ENCODE measurements at places on chromosomes 6 and 20. TPM values are rescaled to one million over a fixed set of nuclear protein-coding genes. Genes with fewer than 3 reads are reported as not detected.

GRCh38 chr20:57743450-57744095 lies 33.8 kb upstream of the PMEPA1 start:
- peaks cover 5% of the 10 kb centered on the region for H3K4me1 ChIP-seq
- no peak overlapping the region for H3K4me3 ChIP-seq
- peaks cover 8% of the 10 kb centered on the region for H3K27me3 ChIP-seq
- DNase-seq, result no peak

The PDYN gene
- polyA plus RNA-seq, result not detected

- H3K4me3 ChIP-seq, result no peak overlapping the region
- no peak overlapping the region for H3K27ac ChIP-seq
- H3K4me1 ChIP-seq, result peaks cover 47% of the 10 kb centered on the region
- H3K36me3 ChIP-seq, result no peaks in the 10 kb centered on the region
- H3K27me3 ChIP-seq, result no peaks in the 10 kb centered on the region
These were observed 59.2 kb downstream of the ZDHHC14 start for GRCh38 chr6:157440171-157440570.

DNA sequence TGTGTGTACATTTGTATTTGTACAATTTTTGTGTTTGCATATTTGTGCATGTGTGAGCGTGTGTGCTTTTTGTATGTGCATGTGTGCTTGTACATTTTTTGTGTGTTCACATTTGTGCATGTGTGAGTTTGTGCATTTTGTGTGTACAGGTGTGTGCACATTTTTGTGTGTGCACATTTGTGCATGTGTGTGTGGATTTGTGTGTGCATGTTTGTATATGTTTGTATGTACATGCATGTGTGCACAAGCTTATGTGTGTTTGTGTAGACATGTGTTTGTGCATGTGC lies 28.9 kb downstream of the PRR18 start:
- no peak overlapping the region for H3K27ac ChIP-seq
- H3K36me3 ChIP-seq, result no peaks in the 10 kb centered on the region
- H3K4me1 ChIP-seq, result no peaks in the 10 kb centered on the region
- no peaks in the 10 kb centered on the region for H3K27me3 ChIP-seq
- H3K4me3 ChIP-seq, result no peak overlapping the region
- no peak for DNase-seq

The HLA-DQB2 gene
- polyA plus RNA-seq, result 57.0 TPM

GRCh38 chr6:116507324-116507723 lies 4.1 kb upstream of the CALHM5 start:
- H3K4me3 ChIP-seq, result no peak overlapping the region
- no peaks in the 10 kb centered on the region for H3K36me3 ChIP-seq
- no peak for DNase-seq
- H3K27ac ChIP-seq, result no peak overlapping the region

GRCh38 chr6:79544299-79544927 lies 7.2 kb upstream of the LCA5 start:
- H3K36me3 ChIP-seq, result no peaks in the 10 kb centered on the region
- H3K4me3 ChIP-seq, result no peak overlapping the region
- no peak overlapping the region for H3K27ac ChIP-seq
- peaks cover 8% of the 10 kb centered on the region for H3K4me1 ChIP-seq

DNA sequence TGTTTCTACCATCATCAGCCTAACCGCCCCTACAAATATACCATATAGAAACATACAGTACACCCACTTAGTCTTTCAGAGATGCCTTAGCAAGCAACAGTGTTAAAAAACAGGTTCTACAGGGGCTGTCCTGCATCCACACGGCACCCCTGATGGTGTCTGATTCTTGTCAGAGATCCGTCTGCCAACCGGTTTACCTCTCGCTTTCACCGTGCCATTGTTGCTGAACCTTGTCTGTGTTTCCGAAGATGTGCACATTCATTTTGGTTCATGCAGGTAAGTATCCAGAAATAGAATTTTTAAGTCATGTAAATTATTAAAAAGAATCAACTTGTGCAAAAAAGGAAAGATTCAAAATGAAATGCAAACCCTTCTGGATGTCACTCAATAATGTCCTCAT lies 52.9 kb downstream of the EPHA7 start:
- no peaks in the 10 kb centered on the region for H3K36me3 ChIP-seq
- no peak overlapping the region for H3K27ac ChIP-seq
- H3K27me3 ChIP-seq, result no peaks in the 10 kb centered on the region
- no peaks in the 10 kb centered on the region for H3K4me1 ChIP-seq
- no peak overlapping the region for H3K4me3 ChIP-seq
- no peak for DNase-seq

The TTBK1 gene
- polyA plus RNA-seq, result not detected

GRCh38 chr6:84095156-84095555 lies 61.6 kb downstream of the MRAP2 start:
- no peak for DNase-seq
- H3K4me1 ChIP-seq, result no peaks in the 10 kb centered on the region
- no peaks in the 10 kb centered on the region for H3K36me3 ChIP-seq
- no peak overlapping the region for H3K27ac ChIP-seq
- H3K27me3 ChIP-seq, result no peaks in the 10 kb centered on the region

The SLC17A1 gene
- not detected for polyA plus RNA-seq

The GABRR1 gene
- polyA plus RNA-seq, result not detected

DNA sequence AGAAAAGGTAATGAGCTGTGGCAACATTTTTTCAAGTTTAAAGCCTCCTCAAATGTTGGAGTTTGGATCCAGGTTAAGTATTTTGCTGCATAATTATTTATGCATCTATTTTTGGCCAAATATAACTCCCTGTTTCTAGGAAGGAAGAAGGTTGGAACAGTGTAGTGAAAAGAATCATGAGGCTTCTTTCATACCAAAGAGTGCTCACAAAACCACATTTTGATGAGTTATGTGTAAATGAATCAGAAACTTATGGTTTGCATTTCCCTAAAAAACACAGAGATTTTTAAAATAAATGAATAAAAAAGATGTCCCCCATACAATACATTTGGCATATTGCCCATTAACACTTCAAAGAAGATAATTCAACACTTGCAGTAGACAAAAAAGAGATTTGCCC lies 246.9 kb upstream of the PRDM1 start:
- no peaks in the 10 kb centered on the region for H3K27me3 ChIP-seq
- H3K27ac ChIP-seq, result no peak overlapping the region
- no peak for DNase-seq
- H3K4me1 ChIP-seq, result peaks cover 12% of the 10 kb centered on the region
- H3K36me3 ChIP-seq, result no peaks in the 10 kb centered on the region

The F13A1 gene
- 105 TPM for polyA plus RNA-seq

DNA sequence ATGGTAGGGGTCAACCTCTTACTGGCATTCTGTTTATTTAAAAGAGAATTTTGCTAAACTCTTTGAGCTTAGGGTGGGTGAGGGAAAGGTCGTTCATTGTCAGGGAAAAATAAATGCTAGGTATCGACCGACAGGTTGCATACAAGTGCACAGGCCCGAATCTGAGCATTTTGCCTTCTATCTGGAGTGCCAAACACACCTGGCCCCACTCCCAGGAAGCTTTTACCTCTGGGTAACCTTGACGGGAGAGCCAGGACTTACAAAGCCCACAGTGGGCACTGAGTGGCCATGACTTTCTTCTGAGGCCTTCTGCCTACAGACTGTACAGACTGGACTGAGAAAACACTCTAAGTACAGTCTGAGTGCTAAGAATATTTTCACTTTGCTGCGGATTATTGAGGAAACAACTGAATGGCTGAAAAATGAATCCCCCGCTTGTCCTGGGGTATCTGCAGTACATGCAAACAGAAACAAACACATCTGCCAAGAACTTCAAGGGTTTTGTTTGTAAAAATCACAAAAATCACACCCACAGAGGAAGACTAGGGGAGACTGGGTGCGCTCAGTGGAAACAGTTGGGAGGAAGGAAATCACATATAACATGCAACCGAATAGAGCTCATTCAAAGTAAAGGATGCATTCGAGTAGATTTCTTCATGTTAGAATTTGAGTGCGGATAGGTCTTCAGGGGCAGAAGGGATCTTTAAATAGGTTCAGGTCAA lies 152.8 kb downstream of the NFATC2 start:
- no peaks in the 10 kb centered on the region for H3K36me3 ChIP-seq
- H3K4me1 ChIP-seq, result no peaks in the 10 kb centered on the region
- DNase-seq, result no peak
- H3K27me3 ChIP-seq, result no peaks in the 10 kb centered on the region
- no peak overlapping the region for H3K27ac ChIP-seq

GRCh38 chr6:16523606-16524379 lies 237.5 kb downstream of the ATXN1 start:
- no peak for DNase-seq
- no peak overlapping the region for H3K27ac ChIP-seq
- no peak overlapping the region for H3K4me3 ChIP-seq
- H3K4me1 ChIP-seq, result no peaks in the 10 kb centered on the region
- H3K36me3 ChIP-seq, result peaks cover 29% of the 10 kb centered on the region
